ENCODE measurements at places on chromosomes 11 and 22.

DNA sequence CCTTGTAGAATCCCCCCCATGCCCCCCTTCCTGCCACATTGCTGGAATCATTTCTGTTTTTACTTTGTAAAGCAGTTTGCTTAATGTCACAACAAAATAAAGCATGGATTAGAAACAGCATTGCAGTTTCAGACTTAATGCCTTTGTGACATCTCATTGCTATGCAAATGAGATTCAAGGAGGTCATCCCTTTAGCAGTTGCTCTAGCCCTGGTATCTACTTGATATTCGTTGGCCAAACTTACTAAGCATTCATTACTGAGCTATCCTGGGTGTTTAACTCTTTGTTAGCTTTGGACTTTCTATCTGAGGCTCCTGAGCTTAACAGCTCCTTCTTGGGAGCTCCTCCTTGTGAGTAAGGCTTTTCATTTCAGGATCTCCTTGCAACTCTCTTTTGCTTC, 16.3 kb downstream of the FAT3 start:
- no peak for DNase-seq

GRCh38 chr11:130771708-130772107, 144.6 kb downstream of the SNX19 start:
- no peak for DNase-seq

GRCh38 chr22:45064313-45065278, 54.8 kb upstream of the PHF21B start:
- DNase-seq: peak; percentile 69

DNA sequence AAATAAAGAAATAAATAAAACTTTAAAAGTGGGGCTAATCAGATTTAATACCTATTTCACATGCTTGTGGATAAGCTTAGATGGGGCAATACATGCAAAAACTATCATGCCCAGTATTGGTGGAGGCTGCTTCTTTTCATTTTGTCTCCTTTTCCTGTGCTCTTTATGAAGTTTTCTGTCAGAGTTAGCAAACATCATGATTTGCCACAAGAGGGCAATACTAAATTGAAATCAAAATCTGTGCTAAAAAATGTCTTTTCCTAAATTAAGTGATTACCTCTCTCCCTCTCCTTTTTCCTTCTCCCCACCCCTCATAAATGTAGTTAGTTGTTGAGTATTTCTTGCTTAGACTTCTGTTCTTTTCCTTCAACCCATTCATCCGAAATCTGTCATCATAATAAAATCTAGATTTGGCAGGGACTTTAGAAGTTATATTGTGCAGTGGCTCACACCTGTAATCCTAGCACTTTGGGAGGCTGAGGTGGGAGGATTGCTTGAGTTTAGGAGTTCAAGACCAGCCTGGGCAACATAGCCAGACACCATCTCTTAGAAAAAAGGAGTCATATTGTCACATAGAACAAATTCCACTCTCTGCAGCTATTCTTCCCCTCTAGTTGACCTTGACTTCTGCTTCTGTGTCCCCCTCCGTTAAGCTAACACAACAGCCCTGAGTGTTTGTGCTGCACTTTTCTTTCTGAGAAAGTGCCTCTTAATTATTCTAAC, 4.7 kb upstream of the ARHGAP42 start:
- no peak for DNase-seq

- DNase-seq: no peak
These were observed 86.1 kb downstream of the CLPB start for GRCh38 chr11:72348250-72348649.

GRCh38 chr11:62477927-62478326, 59.1 kb downstream of the SCGB1A1 start:
- DNase-seq: no peak

GRCh38 chr22:36363349-36363981, 24.3 kb downstream of the MYH9 start:
- no peak for DNase-seq

GRCh38 chr11:27416568-27417176, 53.7 kb upstream of the CCDC34 start:
- DNase-seq: no peak

DNA sequence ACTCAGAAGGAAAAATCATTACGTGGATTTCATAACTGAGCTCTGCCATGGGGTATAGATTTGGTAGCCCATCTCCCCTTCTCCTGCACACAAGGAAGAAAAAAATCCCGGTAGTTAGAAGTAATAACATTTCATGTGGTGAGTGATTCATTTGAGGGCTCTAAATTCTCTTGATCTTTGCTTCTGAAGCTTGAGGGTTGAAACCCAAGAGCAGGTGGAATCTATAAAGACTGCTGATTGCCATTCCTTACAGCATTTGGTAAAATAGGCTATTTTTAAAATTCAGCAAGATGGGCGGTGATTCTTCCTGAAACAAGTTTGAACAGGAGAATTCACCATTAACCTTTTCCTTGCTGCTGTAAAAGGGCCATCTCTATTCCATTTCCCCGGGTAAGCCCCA, 266.1 kb downstream of the CADM1 start:
- no peak for DNase-seq

GRCh38 chr11:68127714-68128681, 6.8 kb upstream of the CHKA start:
- DNase-seq: peak; percentile 79

- no peak for DNase-seq
These were observed 15.6 kb downstream of the SUN2 start for GRCh38 chr22:38740116-38740723.

DNA sequence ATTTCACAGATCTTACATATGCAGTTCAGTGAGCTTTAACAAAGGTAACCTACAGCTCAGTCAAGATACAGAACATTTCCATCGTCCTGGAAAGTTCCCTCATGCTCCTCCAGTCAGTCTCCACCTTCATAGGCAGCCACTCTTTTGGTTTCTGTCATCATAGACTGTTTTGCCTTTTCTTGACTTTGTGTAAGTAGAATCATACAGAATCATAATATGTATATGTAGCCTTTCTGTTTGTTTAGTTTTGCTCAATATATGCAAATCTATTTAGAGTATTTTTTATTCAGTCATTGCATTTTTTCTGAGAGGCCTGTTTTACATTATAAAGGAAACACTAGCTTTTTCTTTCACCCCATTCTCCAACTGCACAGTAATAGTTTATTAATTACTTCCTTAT, 15.0 kb upstream of the DNAJB7 start:
- no peak for DNase-seq

GRCh38 chr11:58564231-58564630, 11.4 kb downstream of the LPXN start:
- no peak for DNase-seq

GRCh38 chr11:133531971-133532651, at the start of gene OPCML:
Gene OPCML, minus strand, starts transcription at chr11:133532501.
- no peak for DNase-seq

DNA sequence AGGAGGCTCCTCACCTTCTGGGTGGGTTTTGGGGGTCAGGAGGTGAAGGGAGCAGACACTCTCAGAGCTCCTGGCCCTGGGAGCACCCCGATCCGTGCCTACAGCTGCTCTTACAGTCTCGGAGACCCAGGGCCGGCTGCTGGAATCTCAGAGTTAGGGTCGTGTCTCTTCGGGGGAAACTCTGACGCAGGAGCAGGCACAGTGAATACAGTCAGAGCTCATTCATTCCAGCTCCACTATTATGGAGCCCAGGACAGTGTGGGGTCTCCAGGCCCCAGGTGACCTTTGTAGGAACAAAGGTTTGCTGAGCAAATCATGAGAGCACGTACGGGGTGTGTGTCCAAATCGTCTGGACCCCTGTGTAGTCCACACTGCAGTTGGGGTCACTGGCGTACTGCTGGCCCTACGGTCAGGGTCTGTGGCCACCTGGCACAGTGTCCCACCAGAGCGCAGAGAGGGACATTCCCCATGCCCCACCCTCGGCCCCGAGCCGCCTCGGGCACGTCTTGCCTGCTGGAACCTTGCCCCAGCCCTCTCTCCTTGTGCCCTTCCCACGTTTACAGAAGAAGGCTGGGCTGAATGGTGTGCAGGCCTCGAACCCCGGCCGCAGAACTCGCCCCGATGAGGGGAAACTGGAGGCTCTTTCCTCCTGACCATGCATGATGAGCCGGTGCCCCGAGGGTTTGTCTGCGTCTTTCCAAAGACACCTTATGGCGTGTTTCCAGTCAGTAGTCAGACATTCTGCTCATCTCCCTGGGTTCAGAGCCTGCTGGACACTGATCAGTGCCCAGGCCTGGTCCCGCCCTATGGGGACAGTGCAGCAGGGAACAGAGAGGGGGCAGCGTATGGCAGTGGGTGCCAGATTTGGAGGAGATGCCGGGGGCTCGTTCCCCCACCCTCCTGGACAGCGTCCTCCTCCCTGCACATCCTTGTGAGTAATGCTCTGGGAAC, 1166.6 kb downstream of the BRD1 start:
- DNase-seq: no peak

DNA sequence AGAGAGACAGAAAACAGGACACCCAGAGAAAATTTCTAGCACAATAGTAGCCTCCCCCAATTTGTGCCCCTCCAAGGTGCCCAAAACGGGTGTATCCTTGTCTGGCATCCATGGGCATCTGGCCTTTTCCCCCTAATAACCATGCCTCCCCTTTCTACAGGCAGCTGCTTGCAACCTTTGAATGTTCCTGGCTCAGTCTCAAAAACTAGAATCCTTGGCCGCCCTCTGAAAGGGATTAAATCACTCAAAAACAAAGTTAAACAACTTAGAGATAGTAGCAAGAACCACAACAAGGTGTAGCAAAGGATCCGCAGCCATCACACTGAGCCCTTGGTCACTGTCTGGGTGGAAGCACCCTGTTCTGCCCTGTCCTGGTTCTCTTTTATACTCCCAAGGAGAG, 105.6 kb downstream of the MN1 start:
- no peak for DNase-seq

GRCh38 chr11:38796281-38796680, 2198.2 kb upstream of the RAG2 start:
- DNase-seq: no peak

DNA sequence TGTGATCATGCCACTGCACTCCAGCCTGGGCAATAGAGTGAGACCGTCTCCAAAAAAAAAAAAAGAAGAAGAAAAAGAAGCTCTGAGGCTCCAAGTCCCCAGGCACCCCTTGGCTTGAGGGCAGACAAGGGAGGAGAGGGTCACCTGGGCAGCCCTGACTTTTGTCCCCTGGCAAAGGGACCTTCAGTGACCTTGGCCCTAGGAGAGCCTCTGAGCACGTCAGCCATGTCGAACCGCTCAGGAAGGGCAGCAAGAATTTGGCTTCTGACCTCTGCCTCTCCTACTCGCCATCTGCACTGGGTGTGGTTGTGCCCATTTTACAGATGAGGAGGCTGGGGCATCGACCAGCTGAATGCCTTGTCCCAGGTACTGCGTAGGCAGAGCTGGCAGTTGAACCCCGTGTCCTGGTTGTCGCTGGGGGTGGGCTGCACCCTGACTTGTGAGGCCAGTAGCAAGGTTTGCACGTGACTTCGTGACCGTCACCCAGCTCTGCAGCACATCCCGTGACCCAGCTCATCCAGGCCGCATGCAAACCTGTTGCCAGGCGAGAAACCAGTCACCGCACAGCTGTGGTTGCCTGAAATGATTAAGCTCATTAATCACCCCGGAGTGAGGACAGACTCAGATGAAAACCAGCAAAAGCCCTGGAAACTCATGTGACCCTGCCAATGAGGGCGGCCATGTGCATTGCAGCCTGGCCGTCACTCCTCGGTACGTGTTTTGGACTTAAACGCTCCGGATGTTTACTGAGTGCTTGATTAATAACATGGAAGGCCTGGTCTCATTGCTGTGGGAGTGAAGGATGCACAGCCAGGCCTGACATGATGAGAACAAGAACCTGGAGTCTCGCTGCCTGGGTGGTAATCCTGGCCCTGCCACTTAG, 47.7 kb upstream of the PPP6R3 start:
- DNase-seq: peak; percentile 67

DNA sequence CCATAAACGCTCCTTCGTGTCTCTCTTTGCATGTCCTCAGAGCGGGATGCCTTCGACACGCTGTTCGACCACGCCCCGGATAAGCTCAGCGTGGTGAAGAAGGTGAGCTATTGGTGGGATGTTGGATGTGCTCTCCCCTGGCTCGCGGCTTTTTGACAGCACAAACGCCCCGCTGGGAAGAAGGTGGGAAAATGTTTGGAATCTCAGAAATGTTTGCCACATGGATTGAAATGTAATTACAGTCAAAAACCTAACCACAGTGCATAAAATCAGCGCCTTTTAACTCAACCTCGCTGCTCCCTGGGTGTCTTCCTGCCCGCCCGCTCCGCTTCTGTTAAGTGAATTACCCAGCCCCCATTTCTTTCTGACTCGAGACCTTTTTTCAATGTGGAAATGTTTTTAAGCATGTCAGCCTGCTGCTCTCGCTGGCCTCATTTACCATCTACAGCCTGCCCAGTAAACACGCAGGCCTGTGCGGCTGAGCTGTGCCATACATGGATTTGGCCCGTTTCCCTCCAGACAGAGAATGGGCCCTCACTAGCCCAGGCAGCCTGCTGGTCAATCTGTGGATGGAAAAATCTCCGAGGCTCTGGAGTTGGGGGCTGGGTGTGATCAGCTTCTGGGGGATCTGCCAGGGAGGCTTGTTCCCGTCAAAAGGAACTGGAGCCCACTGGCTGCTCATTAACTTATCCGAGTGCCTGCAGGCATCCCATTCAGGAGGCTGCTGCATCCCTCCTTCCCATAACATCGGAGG, 32.7 kb upstream of the PARVG start:
- peak; percentile 96 for DNase-seq

DNA sequence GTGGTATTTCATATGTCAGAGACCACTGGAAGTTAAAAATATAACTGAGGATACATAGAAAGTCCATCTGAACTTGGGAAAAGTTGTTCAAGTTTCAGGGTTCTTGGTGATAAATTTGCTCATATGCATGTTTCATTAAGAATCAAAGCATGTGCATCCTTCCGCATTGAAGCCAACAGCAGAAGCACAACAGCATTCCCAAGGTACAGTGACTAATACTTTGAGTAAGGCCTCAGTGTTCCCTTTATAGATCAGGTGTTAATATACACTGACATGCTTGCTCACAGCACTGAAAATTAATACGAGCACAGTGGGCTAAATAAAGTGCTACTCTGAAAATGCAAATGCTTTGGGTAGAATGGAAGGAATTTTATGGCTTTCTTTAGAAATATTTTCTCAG, 691.1 kb downstream of the METTL15 start:
- no peak for DNase-seq

DNA sequence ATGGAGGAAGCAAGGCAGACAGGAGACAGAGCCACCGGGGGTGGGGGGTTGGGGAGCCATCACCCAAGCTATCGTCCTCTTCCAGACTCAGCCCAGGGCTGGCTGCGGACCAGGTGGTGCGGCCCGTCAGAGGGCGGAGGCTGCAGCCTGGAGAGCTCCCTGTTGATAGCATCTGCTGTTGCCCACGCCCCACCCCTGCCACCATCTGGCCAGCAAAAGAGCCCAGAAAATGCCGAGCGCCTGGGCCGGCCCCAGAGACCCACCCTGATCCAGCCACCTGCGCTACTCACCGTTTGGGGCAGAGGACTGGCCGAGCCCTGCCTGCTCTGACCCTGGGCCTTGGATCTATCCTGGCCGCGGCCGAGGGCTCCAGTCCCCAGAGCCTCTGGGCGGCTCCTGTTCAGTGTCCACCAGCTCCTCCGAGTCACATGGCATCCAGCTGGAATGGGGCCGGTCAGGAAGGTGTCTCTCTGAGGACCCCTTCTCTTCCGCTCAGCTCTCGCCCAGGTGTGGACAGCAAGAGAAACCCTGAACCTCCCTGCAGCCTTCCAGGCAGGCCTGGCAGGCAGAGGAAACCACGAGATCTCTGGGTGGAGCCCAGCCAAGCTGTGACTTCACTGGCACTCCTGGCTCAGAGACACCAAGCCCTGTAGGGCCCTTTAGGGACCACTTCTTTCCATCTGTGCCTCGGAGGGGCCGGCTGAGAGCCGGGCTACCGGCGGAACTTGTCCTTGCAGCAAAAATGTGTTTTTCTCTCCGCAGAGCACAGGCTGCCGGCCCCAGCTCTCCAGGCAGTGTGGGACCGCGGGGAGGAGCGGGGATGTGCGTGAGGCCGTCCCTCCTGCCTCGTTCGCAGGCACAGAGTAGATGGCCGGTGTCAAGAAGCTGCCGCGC, at the start of gene MRGPRE:
Gene MRGPRE, minus strand, starts transcription at position 567 of the 894 bp plus-strand sequence. CDS start 3,618 bp downstream, outside the sequence.
- DNase-seq: no peak
